Gastroesophageal sphincter (tissue), 4 donors: ENCODE measurements at places on chromosomes 13 and 19.
A peak's percentile ranks its signal among the peaks of the same experiment; 100 is the strongest.

DNA sequence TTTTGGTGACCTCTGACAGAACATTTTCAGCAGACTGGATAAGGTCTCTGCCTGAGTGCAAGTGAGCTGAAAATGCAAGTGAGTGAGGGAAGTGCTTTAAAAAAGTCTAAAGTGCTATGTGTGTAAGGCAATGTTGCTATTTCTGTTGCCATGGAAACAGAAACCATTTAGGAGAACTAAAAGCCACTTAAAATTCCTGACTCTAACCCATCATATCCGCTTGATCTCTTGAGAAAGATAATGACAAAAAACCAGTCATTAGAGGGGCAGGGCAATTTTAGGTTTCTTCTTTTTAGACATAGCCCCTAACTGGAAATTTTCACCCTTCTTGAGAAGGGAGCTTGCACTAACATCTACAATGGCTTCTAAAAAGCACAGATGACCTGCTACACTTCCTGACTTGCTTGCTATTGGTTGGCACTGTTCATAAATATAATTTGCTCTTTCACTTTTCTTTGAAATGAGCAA, at the start of gene CYSLTR2:
Gene CYSLTR2 (plus strand): TSS at position 458 of the 468 bp plus-strand sequence. CDS start 52,889 bp downstream, outside the sequence.
- peak; percentile 51 for ATAC-seq
- no peaks in the 10 kb centered on the region for H3K36me3 ChIP-seq
- no peak within 1 kb of the TSS for H3K4me3 ChIP-seq
- no peak within 1 kb of the TSS for H3K27ac ChIP-seq

DNA sequence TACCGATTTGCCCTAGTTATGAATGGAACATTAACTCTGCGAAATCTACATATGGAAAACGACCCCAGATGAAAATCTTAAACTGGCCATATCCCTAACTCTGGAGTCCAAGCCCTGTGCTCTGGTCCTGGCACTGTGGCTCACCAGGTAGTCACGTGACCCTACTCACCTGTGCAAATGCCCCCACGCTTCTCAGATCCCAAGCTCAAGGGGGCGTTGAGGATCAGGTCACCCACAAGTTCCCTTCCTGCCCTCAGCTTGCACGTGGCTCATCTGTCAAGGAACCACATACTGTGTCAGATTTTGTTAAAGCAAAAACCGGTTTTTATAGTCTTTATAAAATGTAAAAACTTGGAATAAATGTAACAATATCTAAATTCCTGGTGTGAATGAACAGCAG, 324.0 kb downstream of the SHISA2 start:
- H3K27me3 ChIP-seq: no peaks in the 10 kb centered on the region
- H3K4me3 ChIP-seq: no peak overlapping the region
- no peak overlapping the region for H3K27ac ChIP-seq
- no peak for ATAC-seq
- no peaks in the 10 kb centered on the region for H3K36me3 ChIP-seq

- peak overlapping the region; percentile 95 for H3K27ac ChIP-seq
- H3K36me3 ChIP-seq: no peaks in the 10 kb centered on the region
- H3K4me3 ChIP-seq: peak overlapping the region; percentile 90
- no peak for ATAC-seq
- peaks cover 11% of the 10 kb centered on the region for H3K4me1 ChIP-seq
These were observed 969 bp upstream of the POMP start for GRCh38 chr13:28657784-28658538.

DNA sequence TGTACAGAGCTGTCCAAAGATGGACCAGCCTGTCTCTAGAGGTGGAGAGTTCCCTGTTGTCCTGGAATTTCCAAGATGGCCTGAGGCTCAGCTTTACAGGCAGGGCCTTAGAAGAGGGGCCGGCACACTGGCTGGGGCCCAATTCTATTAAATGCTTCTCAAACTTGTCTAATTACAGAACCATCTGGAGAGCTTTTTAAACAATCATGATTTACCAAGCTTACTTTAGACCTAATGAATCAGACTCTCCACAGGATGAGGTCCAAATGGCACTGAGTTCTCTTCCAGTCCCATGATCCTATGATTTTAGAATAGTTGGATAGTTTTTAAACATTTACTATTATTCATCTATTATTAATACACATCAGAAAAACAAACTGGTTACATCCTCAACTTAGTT, 123.5 kb downstream of the DNAJC3 start:
- ATAC-seq: no peak
- no peak overlapping the region for H3K4me3 ChIP-seq
- no peaks in the 10 kb centered on the region for H3K27me3 ChIP-seq
- H3K4me1 ChIP-seq: no peaks in the 10 kb centered on the region
- no peaks in the 10 kb centered on the region for H3K36me3 ChIP-seq

DNA sequence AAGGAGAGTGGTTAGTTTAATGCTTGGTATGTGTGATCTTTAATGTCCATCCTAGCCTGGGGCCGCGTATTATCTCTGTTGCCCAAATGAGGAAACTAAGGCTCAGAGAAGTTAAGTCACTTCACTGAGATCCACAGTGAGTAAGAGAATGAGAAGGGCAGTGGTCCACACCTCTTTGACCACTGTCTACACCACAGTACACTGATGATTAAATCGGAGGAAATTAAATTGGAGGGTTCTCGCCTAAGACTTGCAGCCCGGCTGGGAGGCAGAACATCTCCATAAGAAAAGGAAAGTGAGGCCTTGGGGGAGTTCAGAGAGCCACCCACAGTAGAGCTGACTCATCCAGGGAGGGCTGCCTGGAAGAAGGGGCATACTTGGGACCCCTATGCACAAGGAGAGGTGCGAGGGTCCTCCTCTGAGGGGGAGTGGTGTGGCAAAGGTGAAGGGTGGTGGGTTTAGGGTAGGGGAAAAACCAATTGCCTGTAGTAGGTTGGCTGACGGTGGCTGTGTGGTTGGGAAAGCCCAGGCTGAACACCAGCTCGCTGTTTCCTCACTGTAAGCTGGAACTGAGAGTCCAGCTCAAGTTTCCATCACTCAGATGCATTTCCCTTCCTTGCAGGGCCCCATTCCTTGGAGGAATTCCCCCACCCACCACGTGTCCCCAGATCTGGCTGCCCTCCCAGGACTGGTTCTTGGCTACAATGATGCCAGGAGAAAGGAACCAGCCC, 15.0 kb upstream of the DHRS12 start:
- H3K27me3 ChIP-seq: no peaks in the 10 kb centered on the region
- H3K27ac ChIP-seq: no peak overlapping the region
- no peak overlapping the region for H3K4me3 ChIP-seq
- H3K4me1 ChIP-seq: no peaks in the 10 kb centered on the region
- ATAC-seq: peak; percentile 56
- H3K36me3 ChIP-seq: no peaks in the 10 kb centered on the region

DNA sequence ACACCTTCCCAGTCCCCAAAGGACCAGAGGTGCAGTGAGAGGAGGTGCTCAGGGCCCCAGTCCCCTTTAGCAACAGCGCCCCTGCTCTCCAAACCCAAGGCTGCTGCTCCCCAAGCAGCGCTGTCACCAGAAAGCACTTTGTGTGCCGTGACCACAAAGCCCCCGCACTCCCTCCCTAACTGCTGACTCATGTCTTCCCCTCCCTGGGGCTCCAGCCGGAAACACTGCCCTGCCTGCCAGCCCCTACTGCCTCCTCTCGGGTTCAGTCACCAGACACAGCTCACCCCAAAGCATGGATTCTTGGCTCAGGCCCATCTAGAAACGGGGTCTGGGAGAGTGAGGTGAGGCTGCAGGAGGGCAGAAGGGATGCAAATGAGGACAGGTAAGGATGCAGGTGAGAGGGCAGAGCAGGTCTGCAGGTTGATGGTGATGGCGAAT, 4.9 kb upstream of the TNFSF14 start:
- no peaks in the 10 kb centered on the region for H3K4me1 ChIP-seq
- peaks cover 67% of the 10 kb centered on the region for H3K27me3 ChIP-seq
- no peak overlapping the region for H3K27ac ChIP-seq
- peak; percentile 38 for ATAC-seq
- no peaks in the 10 kb centered on the region for H3K36me3 ChIP-seq

DNA sequence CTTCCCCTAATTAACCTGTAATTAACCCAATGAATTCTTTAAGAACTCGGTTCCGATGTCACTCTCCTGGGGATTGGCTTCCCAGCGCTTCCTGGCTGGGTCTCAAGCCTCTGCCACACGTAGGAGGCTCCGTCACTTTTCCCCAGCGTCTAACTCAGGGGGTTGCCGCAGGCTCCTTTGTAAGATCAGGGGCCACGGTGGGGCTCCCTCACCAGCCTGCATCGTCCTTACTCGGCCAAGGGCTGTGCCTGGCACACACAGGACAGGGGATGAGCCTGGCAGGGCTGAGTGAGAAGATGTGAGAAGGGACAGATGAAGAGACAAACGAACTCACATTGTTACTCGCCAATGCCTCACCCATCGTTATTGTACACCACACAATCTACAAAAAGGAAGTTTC, 20.9 kb upstream of the ATP11A start:
- ATAC-seq: no peak
- H3K27me3 ChIP-seq: peaks cover 7% of the 10 kb centered on the region
- no peak overlapping the region for H3K27ac ChIP-seq
- H3K4me3 ChIP-seq: no peak overlapping the region

- no peaks in the 10 kb centered on the region for H3K27me3 ChIP-seq
- no peak overlapping the region for H3K27ac ChIP-seq
- H3K36me3 ChIP-seq: no peaks in the 10 kb centered on the region
- ATAC-seq: no peak
- no peaks in the 10 kb centered on the region for H3K4me1 ChIP-seq
- H3K4me3 ChIP-seq: no peak overlapping the region
These were observed 350.9 kb upstream of the TMTC4 start for GRCh38 chr13:101025519-101025918.

- H3K4me3 ChIP-seq: no peak overlapping the region
- no peaks in the 10 kb centered on the region for H3K4me1 ChIP-seq
- no peak for ATAC-seq
- H3K27me3 ChIP-seq: peaks cover 37% of the 10 kb centered on the region
- H3K36me3 ChIP-seq: no peaks in the 10 kb centered on the region
These were observed 9.1 kb downstream of the GPR42 start for GRCh38 chr19:35379992-35380391.

DNA sequence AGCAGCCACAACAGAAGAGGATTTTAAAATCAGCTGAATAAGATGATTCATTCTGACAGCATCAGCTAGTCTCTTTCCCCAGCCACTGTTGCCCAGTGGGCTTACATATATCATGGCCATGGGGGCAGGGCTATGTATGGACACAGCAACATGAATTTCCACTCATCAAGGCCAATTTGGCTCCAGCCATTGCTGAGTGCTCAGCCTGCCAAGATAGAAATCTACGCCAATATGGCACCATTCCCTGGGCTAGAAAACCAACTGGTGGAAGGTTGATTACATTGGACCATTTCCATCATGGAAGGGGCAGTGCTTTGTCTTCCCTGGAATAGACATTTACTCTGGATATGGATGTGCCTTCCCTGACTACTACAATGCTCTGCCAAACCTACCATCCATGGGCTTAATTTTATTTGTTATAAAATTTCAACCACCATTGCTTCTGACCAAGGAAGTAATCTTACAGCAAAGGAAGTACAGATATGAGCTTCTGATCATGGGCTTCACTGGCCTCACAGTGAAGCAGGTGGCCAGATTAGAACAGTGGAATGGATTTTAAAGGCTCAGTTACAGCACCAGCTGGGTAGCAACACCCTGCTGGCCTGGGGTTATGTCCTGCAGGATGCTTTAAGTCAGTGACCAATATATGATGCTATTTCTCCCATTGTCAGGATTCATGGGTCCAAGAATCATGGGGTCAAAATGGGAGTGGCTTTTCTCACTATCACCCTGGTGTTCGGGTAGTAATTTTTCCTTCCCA, 9.8 kb upstream of the ALOX5AP start:
- peaks cover 11% of the 10 kb centered on the region for H3K4me1 ChIP-seq
- H3K27ac ChIP-seq: no peak overlapping the region
- H3K27me3 ChIP-seq: no peaks in the 10 kb centered on the region
- no peak overlapping the region for H3K4me3 ChIP-seq
- no peak for ATAC-seq

- no peaks in the 10 kb centered on the region for H3K4me1 ChIP-seq
- ATAC-seq: peak; percentile 88
- H3K4me3 ChIP-seq: no peak overlapping the region
- no peaks in the 10 kb centered on the region for H3K36me3 ChIP-seq
These were observed 109.9 kb downstream of the OLFM4 start for GRCh38 chr13:53138376-53139036.

DNA sequence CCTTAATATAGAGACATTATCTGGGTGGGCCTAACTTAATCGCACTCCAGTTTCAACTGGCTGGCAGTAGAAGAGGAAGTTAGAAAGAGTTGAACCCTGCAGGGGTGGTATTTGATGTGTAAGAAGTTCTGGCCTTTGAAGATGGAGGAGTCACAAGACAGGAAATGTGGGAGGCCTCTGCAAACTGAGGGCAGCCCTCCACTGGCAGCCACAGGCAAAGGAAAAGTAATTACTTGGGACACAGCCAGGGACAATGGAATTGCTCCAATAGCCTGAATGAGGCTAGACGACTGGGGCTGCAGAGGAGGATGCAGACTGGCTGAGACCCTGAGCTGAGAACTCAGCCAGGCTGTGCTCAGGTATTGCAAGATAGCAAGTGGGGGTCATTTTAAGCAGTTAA, 703.3 kb upstream of the ARGLU1 start:
- H3K27me3 ChIP-seq: no peaks in the 10 kb centered on the region
- ATAC-seq: no peak
- no peaks in the 10 kb centered on the region for H3K36me3 ChIP-seq

- no peaks in the 10 kb centered on the region for H3K27me3 ChIP-seq
- ATAC-seq: no peak
- no peaks in the 10 kb centered on the region for H3K4me1 ChIP-seq
- H3K36me3 ChIP-seq: no peaks in the 10 kb centered on the region
These were observed 117.9 kb downstream of the STOML3 start for GRCh38 chr13:38872693-38873092.
